ENCODE measurements at places on chromosomes 1 and 21. TPM values are rescaled to one million over a fixed set of nuclear protein-coding genes. Genes with fewer than 3 reads are reported as not detected.

DNA sequence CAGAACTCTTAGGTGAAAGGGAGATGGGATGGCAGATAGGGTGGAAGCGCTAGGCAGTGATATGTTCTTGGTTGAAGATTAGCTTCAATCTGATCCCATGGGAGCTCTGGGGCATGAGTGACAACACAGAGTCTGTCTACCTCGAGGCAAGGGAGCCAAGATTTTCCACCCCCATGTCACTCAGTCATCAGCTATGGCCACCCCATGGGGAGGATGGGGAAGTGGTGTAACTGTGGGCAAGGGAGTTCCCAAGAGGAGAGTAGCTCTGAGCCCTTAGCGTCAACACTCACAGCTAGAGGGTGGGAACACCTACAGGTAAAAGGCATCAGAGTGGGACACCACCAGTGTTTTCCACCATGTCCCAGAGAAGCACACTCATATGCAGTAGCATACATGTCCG, 30.3 kb upstream of the C1QA start:
- H3K36me3 ChIP-seq, result no peaks in the 10 kb centered on the region
- no peaks in the 10 kb centered on the region for H3K4me1 ChIP-seq
- no peak overlapping the region for H3K4me3 ChIP-seq
- H3K27me3 ChIP-seq, result peaks cover 34% of the 10 kb centered on the region
- no peak overlapping the region for H3K27ac ChIP-seq

DNA sequence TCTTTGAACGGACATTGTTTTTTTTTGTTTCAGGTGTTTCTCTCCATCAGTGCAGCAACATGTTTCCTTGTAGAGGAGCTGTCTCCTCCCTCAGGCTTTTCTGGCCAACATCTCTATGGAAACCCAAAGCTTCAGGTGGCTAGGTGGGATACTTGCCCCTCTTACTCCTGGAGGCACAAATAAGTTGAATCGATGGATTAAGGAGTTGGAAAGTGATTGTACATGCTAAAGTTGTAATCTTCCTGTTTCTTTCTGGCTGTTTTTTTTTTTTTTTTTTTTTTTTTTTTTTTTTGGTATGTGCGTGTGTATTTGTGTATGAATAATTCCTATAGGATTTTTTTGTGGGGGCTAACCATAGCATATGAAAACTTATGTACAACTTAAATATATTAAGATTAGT, 10.6 kb downstream of the USP25 start:
- DNase-seq, result no peak
- no peak overlapping the region for H3K4me3 ChIP-seq
- peaks cover 60% of the 10 kb centered on the region for H3K4me1 ChIP-seq
- no peaks in the 10 kb centered on the region for H3K27me3 ChIP-seq
- no peak overlapping the region for H3K27ac ChIP-seq
- peaks cover 49% of the 10 kb centered on the region for H3K36me3 ChIP-seq

DNA sequence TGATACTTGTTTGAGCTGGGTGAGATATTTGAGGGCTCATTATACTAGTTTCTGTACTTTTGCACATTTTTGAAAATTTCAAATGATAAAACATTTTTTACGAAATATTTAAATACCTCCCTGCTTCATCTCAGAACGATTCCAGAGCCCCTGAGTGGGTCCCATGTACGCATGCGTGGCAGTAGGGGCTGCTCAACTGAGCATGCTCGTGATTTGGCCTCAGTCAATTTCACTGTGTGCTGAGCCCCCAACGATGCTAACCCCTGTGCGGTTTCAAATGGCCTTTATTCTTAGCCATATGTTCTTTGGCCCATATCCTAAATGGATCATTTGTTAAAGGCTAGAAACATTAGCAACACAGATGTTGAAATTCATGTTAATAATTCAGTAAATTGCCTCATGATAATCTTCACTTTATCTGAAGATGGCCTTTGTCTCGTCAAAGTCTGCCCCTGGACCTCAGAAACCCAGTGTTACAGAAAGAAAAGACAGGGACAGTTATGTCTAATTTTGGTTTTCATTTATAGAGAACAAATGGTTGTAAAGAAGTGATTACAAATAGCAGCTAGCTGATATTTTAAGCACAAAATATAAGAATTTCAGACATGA, 108.2 kb downstream of the MRPS6 start:
- H3K4me1 ChIP-seq, result no peaks in the 10 kb centered on the region
- no peaks in the 10 kb centered on the region for H3K27me3 ChIP-seq
- peaks cover 2% of the 10 kb centered on the region for H3K36me3 ChIP-seq
- H3K27ac ChIP-seq, result no peak overlapping the region
- no peak for DNase-seq
- no peak overlapping the region for H3K4me3 ChIP-seq

DNA sequence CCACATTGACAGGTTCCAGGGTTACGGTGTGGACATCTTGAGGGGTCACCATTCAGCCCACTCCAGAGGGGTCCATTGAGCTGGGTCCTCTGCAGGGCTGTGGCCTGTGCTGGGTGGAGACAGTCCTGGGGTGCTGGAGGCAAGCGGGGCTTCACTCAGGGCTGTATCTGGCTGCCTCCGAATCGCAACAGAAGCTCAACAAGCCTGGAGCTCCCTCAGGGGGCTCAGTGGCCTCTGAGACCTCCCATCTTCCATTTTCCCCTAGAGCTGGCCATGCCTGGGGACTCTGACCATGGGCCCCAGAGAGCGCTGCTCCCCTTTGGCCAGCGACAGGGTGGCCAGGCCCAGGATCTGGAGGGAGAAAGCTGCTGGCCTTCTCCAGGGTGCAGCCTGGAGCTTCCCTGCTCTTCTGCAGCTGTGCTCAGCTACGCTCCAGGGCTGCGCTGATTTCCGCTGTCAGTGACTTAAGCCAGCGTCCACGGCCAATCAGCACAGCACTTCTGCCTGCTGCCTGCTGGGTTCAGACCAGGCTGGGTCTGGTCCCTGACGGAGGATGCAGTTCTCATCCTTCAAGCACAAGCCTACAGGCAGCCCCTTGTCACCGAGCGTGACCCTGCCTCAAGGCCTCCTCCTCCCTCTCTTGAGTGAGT, 45.0 kb upstream of the ADARB1 start:
- no peak for DNase-seq
- H3K27me3 ChIP-seq, result peaks cover 17% of the 10 kb centered on the region
- H3K27ac ChIP-seq, result no peak overlapping the region
- H3K4me1 ChIP-seq, result no peaks in the 10 kb centered on the region

DNA sequence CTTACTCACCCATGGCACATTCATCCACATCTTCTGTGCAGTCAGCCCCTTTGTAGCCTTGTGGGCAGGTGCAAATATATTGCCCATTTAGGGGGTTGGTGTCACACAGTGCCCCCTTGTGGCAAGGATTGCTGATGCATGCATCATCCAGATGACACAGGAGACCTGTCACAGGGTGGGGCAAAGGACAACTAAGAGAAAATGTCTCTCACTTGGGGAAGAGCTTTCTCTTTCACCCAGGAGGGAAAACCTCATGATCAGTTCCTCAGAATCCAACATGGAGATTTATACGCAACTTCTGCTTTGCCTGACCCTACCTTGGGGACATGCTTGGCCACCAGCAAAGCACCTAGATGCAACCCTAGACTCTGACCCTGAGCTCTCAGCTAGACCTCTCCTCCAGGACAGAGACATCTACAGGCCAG, 71.8 kb upstream of the ADAM30 start:
- peaks cover 37% of the 10 kb centered on the region for H3K36me3 ChIP-seq
- no peak overlapping the region for H3K4me3 ChIP-seq
- DNase-seq, result peak; percentile 88
- peaks cover 11% of the 10 kb centered on the region for H3K4me1 ChIP-seq

DNA sequence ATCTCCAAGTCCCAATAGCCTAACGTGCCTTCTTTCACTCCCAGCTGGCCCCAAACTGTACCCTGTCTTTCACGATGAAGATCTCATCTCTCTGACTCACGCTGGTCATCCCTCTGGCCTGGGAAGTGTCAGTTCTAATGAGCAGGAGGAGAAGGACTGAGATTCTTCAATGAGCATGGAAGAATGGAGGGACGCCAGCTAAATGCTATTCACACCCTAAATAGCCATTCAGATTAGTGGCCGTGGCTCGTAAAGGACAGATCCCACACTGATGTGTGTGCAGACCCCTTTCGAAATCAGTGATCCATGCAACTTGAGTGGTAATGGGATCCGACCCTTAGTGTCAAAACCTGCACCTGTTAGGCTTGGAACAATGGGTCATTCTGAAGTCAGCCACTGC, 75.9 kb upstream of the SMYD2 start:
- no peaks in the 10 kb centered on the region for H3K36me3 ChIP-seq
- peaks cover 21% of the 10 kb centered on the region for H3K27me3 ChIP-seq
- no peaks in the 10 kb centered on the region for H3K4me1 ChIP-seq
- H3K27ac ChIP-seq, result no peak overlapping the region
- no peak for DNase-seq

GRCh38 chr1:30410153-30410851, 313.1 kb downstream of the MATN1 start:
- H3K27me3 ChIP-seq, result peaks cover 4% of the 10 kb centered on the region
- H3K27ac ChIP-seq, result no peak overlapping the region
- peak; percentile 30 for DNase-seq
- H3K36me3 ChIP-seq, result no peaks in the 10 kb centered on the region

- H3K27ac ChIP-seq, result no peak overlapping the region
- peaks cover 6% of the 10 kb centered on the region for H3K27me3 ChIP-seq
- no peak overlapping the region for H3K4me3 ChIP-seq
- DNase-seq, result no peak
- H3K4me1 ChIP-seq, result no peaks in the 10 kb centered on the region
Measured at GRCh38 chr1:13832536-13832935, 132.5 kb downstream of the PRDM2 start.

GRCh38 chr1:244336232-244336899, 115.3 kb downstream of the ADSS2 start:
- DNase-seq, result no peak
- no peak overlapping the region for H3K4me3 ChIP-seq
- peaks cover 11% of the 10 kb centered on the region for H3K4me1 ChIP-seq
- no peaks in the 10 kb centered on the region for H3K36me3 ChIP-seq

PPIAL4G gene
- total RNA-seq, result 0.26 TPM

OR2L2 gene
- 0.23 TPM for total RNA-seq

CFAP107 gene
- not detected for total RNA-seq

HSD3B1 gene
- not detected for total RNA-seq

CENPF gene
- total RNA-seq, result 158 TPM

SMYD3 gene
- total RNA-seq, result 26.8 TPM

ZNF692 gene
- 70.5 TPM for total RNA-seq

OR2AK2 gene
- not detected for total RNA-seq

C1orf94 gene
- total RNA-seq, result not detected

FCN3 gene
- total RNA-seq, result not detected

KPRP gene
- total RNA-seq, result not detected

GBP7 gene
- total RNA-seq, result 0.28 TPM

MEX3A gene
- total RNA-seq, result 0.06 TPM

UBE2Q1 gene
- total RNA-seq, result 110 TPM

Data from activated CD8-positive, alpha-beta memory T cell treated with anti-CD3 and anti-CD28 coated beads, Interleukin-2, amount 10 ng/mL, durations not matched to agents 7 days and 5 days (primary cell).